ENCODE measurements at places on chromosomes 7 and 10. TPM values are rescaled to one million over a fixed set of nuclear protein-coding genes. Genes with fewer than 3 reads are reported as not detected.

TFPI2 gene
- 10.9 TPM for total RNA-seq

GSAP gene
- total RNA-seq, result 0.94 TPM

CHST3 gene
- 5.7 TPM for total RNA-seq

AOAH gene
- 0.55 TPM for total RNA-seq

PPRC1 gene
- total RNA-seq, result 86.2 TPM

ZKSCAN5 gene
- 13.5 TPM for total RNA-seq

ADIRF gene
- not detected for total RNA-seq

UCN3 gene
- not detected for total RNA-seq

SPDYE1 gene
- not detected for total RNA-seq

AQP1 gene
- total RNA-seq, result 0.17 TPM

SLC16A12 gene
- total RNA-seq, result 2.0 TPM

GPR26 gene
- 0.09 TPM for total RNA-seq

TMEM178B gene
- total RNA-seq, result 15.8 TPM

CLDN4 gene
- total RNA-seq, result 28.0 TPM

NKX2-3 gene
- total RNA-seq, result not detected

GFRA1 gene
- 2.0 TPM for total RNA-seq

NPY4R2 gene
- not detected for total RNA-seq

SUN3 gene
- total RNA-seq, result not detected

SH2D4B gene
- 0.13 TPM for total RNA-seq

GIMAP7 gene
- total RNA-seq, result not detected

TIMM23 gene
- 106 TPM for total RNA-seq

ITIH5 gene
- total RNA-seq, result 7.6 TPM

CDHR1 gene
- 10.5 TPM for total RNA-seq

OR2A1 gene
- not detected for total RNA-seq

CACUL1 gene
- total RNA-seq, result 34.2 TPM

CYP3A5 gene
- not detected for total RNA-seq

ZNF239 gene
- total RNA-seq, result 10.3 TPM

TUBAL3 gene
- total RNA-seq, result not detected
